AG10803 (cell line): ENCODE measurements at places on chromosomes 6 and 20.

DNA sequence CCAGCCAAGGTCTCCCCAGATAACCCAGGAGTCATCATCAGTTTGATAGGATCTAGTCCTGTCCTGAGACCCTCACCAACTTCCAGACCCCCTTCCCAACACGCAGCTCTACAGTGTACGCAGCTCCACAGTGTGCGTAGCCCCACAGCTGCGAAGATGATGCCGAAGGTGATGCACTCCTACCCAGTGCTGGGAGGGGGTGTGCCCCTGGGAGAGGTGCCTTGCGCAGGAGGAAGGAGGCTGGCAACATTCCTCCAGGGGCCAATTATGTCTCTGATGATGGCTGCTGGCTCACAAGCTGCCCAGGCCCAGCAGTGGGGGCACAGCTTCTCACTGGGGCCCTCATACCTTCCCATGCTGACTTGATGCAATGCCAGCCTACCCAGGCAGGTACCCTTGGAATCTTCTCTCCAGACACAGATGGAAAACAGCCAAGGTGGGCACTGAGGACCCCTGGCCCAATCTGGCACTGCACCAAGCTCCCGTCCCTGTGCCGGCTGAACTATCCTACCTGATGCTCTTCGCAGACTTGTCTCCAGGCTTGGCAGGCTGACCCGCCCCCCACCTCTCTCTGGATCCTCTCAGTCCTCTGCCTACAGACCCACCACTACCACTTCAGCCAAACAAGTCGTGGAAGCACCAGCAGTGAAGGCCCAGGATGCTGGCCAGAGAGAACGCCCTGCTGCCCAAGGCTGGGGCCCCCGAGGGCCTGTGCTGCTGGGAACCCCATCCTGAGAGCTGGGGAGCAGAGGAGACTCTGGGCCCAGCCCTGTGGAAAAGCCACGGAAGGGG lies 1.4 kb downstream of the ZNF512B start:
- no peak for DNase-seq

GRCh38 chr20:32249030-32249738 lies 28.3 kb upstream of the KIF3B start:
- DNase-seq: no peak

DNA sequence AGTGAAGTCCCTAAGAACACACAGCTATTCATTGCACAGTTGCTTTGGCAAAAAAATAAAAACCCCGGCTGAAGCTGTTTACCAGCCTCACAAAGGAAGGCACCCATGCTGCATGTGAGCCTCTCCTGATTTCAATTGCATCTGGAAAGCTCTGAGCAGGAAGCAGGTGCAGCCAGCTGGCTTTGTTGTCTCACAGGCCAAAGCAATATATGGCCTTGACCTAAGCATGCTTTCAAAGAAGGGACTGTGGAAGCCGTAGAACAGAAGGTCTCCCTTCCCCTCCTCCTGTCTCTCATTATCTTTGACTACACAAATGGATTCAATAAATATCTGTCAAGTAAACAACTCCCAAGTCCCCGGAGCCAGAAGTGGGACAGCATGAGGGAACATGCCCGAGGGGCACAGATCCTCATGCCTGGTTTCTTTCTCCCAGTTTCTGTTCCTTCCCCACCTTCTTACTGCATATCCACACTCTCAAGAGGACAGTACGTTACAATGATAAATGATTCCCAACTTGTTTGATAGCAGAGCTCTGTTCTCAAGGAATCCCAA lies 57.2 kb upstream of the PCSK2 start:
- DNase-seq: no peak

- peak; percentile 91 for DNase-seq
These were observed 41.5 kb upstream of the KCNQ5 start for GRCh38 chr6:72580281-72580940.

DNA sequence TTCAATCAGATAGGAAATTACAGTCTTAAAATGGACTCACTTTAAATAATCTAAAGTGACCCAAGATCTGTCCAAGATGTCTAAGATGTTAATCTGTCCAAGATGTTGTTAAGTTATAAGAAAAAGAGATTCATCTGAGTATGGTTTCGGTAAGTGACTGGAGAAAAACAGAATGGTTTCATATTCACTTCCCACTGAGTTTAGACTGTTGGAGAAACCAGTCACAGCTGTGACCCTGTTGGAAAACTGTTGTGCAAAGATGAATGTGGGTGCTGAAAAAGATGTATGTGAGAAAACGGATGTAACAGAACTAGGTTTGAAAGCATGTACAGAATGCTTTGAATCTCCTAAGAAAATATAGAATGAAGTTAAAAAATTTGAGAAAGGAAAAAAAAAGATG lies 325.9 kb downstream of the COL12A1 start:
- DNase-seq: no peak

DNA sequence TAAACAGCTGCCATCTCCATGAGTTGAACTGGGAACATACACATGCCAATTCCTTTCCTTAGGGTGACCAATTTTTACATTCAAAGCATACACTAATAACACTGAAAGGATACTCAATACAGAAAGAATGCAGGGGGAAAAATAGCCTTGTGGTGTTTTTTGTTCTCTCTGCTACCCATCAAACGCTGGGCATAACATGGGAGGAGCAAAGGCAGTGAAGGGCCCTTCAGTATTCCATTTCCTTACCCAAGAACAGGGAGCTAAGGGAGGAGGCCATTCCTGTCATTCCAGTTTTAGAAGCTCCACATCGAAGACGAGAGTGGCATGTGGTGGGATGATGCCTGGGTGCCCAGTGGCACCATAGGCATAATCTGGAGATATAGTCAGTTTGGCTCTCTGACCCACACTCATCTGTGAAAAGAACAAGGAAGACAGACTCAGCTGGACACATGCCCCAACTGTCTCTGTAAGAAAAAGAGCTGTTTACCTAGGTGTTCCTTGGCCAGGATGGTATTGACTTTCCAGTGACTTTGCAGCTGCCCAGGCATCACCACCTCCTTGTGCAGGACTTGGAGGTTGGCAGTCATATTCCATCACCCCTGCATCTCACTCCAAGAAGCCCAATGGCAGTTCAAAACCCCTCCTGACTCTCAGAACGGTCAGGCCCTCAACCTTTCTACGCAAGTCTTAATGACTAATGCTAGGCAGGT lies 20.9 kb downstream of the FKBP1A start:
- no peak for DNase-seq

- peak; percentile 48 for DNase-seq
These were observed 16.1 kb downstream of the FGD2 start for GRCh38 chr6:37021356-37022129.

- DNase-seq: no peak
These were observed 127.1 kb downstream of the OPRM1 start for GRCh38 chr6:154166140-154166539.

GRCh38 chr6:163370464-163371117 lies 43.9 kb upstream of the QKI start:
- no peak for DNase-seq

- DNase-seq: peak; percentile 49
These were observed 423 bp downstream of the KLHDC3 start for GRCh38 chr6:43014434-43014909.

DNA sequence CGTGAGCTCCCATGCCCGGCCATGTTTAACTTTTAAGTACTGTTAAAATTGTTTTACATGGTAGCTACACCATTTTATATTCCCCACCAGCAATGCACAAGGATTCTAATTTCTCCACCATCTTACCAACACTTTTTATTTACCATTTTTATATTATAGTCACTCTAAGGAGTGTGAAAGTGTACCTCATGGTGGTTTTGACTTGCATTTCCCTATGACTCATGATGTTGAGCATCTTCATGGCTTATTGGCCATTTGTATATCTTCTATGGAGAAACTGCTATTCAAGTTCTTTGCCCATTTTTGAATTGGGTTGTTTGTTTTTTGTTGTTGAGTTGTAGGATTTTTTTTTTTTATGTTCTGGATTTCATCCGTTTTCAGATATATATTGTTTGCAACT lies 15.6 kb upstream of the BPHL start:
- no peak for DNase-seq

DNA sequence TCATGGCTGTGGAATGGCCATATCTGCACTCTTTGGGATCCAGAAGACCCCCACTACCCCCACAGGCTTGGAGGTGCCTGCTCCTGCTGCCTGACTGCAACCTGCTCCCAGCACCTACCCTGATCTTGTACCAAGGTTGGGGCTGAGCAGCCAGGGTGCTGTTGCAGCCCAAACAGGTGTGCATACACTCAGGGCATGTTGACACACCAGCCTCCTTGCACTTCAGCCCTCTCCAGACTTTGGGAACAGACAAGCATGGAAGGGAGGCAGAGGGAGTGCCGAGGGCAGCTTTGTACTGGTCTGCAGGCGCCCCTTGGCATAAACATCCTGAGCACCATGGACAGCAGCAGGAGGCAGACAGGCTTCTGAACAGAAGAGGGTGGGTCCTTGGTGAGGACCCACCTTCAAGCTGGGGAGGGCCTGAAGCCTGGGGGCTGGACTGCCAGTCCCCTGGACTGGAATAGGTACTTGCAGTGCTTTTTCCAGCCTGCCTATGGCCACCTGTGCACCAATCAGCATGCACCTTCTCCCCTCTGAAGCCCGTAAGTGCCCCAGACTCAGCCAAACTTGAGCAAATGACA lies 1675.8 kb downstream of the HACE1 start:
- no peak for DNase-seq

GRCh38 chr6:167398214-167399050 lies 73.5 kb downstream of the TTLL2 start:
- no peak for DNase-seq

DNA sequence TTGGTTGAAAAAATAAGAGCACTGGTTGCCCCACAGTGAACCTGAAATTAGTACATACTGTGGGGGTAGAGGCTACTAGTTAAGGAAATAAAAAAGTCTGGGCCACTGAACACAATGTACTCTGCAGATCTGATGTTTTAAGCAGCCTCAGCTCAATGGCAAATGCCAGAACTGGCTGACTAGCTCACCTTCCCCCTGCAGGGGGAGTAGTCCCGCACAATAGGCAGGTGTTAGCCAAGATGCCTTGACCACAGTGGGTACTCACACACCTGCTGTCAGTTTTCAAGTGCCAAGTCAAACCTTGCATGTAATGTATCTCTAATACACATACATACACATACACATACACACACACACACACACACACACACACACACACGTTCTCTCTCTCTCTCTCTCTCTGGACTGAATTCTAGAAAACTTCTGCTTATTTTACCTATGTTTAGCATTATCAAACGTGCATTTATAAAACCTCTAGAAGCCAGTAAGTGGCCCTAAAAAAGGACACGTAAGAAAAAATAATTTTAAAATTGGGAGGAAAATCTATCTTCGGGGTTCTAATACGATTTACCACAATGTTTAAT lies 36.1 kb downstream of the GMDS start:
- no peak for DNase-seq

DNA sequence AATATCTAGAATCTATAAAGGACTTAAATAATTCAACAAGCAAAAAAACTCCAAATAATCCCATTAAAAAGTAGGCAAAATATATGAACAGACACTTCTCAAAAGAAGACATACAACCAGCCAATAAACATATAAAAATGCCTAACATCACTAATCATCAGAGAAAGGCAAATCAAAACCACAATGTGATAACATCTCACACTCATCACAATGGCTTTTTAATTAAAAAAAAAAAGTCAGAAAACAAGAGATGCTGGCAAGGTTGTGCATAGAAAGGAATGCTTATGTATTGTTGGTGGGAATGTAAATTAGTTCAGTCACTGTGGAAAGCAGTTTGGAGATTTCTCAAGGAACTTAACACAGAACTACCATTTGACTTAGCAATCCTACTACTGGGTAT lies 979.6 kb upstream of the MAP3K7 start:
- DNase-seq: no peak

DNA sequence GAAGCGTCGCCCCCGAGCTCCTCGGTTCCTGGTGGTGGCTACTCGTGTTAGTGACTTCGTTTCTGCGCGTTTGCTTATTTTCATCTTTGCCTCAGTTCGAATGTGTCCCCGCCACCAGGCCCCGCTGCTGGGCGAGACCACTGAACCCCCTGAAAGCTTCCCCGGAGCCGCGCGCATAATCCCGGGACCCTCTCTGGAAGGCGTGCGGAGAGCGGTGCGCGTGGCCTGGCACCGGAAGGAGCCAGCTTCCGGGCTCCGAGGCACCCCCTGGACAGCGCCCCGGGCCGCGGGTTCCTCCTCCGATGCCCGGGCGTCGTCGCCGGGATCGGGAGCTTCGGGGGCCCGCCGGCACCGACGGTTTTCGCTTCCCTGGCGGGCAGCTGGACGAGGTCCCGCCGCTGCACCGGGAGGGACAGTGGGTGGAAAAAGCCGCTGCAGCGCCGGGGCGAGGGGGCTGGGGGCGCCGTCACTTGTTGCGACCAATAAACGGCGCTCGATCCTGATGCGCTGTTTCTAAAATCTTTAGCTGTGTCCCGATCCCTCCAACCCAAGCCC lies 643 bp upstream of the SLC35D3 start:
- DNase-seq: no peak

- no peak for DNase-seq
These were observed 69.9 kb upstream of the FLRT3 start for GRCh38 chr20:14407336-14407735.

DNA sequence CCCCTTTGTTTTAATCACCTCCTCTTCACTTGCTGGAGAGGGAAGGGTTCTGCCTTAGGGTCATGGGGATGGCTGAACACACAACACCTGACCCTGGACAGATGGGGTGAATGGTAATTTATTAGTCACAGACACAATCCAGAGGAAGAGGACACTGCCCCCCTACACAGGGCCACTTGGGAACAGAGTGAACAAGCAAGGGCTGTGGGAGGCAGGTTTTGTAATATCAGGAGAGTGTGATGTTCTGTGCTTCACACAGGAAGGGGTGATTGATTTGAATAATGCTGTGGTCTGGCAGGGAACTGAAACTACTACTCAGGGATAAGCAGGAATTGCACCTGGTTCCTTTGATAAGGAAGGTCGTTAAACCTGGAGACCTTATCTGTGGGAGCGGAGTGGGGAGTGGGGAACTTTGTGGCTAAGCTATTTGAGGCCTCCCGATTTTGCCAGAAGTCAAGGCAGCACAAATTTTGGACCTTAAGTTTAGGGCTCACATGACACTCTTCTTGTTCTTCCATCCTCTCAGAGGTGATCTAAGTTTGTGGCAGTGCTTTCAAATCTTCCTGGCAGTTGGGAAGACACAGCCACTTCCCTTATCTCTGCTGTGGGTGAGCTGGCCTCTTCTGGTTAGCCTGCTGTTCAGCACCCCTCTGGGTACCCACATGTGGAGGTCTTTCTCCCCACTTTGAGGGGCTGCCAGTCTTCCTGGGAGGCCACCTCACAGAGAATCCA lies 77.8 kb downstream of the CD164 start:
- no peak for DNase-seq

- no peak for DNase-seq
These were observed 173.0 kb downstream of the AIG1 start for GRCh38 chr6:143233554-143234285.

- no peak for DNase-seq
These were observed 82.7 kb downstream of the LYRM2 start for GRCh38 chr6:89555806-89556205.
